ENCODE measurements at places on chromosomes 1 and 21.

- DNase-seq: no peak
Measured at GRCh38 chr1:153750026-153750995, 22.5 kb downstream of the INTS3 start.

DNA sequence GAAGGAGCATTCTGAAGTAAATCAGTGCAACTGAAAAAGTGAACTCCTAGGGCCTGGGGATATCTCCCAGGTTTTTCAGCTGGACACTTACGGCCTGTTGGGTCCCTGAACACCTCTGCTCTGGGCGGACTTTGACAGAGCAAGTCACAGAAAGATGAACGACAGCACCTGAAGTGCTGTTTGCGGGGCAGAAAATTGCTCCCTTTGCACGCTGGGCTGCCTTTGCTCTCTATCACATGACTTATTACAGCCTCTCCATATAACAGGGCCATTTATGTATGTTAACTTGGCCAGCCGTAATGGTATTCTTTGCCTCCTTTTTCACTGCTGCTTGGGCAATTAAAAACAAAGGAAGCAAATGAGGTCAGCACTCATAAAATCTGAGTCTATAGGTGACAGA, 332.9 kb downstream of the BARHL2 start:
- DNase-seq: no peak

DNA sequence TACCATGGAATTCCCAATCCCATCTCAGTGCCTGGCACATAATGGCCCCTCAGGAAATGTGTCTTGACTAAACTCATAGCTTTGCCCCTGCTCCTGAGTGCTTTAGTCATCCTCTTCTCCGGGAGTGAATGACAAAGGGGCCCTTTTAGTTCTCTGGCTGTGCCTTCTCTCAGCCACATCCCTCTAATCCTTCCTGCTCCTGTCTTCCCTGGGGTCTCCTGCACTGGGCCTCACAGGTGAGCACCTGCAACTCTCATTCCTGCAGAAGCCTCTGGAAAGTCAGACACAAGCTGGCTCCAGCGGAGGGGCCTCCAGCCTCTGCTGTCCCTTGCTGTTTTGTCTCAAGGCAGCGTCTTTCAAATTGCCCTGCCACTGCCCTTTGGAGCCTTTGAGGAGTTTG, 14.0 kb upstream of the ETV3L start:
- no peak for DNase-seq

DNA sequence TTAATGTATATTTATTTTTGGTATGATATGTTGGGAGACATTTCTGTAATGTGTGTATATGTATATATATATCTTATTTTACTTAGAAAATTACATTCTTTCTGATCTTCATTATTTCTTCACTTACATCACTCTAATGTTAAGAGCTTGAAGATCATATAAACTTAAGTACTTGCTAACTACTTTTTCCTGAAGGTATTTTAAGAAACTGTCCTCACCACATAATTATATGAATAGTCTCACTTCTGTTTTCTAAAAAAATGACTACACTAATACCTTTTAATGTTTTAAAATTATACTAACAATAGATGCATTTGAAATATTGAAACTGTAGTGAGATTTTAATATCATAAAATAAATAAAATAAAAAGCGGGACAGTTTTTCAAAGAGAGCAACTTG, 377.1 kb downstream of the LRRIQ3 start:
- DNase-seq: no peak

DNA sequence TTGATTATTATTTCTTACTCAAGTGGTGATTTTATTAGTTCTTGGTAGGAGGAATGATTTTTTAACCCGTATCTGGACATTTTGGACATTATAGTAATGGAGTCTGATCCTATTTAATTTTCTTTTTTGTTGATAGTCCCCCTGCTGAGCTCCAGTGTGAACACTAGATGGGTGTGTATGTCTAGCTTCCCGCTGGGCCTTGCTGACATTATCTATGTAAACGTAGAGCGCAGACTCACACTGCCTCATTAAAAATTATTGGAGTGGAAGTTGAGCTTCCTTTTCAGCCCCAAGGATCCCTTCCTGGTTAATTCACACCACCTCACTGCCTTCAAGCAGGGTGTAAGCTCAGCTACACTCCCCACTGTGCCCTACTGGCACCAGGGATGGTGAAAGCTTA, 467.6 kb upstream of the PKN2 start:
- no peak for DNase-seq

DNA sequence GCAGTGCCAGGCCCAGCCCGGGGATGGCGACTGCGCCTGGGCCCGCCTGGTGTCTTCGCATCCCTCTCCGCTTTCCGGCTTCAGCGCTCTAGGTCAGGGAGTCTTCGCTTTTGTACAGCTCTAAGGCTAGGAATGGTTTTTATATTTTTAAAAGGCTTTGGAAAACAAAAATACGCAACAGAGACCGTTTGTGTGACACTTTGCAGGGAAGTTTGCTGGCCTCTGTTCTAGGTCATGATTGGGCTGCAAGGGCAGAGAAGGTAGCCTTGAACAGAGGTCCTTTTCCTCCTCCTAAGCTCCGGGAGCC, 719 bp downstream of the SOD1 start:
- no peak for DNase-seq

DNA sequence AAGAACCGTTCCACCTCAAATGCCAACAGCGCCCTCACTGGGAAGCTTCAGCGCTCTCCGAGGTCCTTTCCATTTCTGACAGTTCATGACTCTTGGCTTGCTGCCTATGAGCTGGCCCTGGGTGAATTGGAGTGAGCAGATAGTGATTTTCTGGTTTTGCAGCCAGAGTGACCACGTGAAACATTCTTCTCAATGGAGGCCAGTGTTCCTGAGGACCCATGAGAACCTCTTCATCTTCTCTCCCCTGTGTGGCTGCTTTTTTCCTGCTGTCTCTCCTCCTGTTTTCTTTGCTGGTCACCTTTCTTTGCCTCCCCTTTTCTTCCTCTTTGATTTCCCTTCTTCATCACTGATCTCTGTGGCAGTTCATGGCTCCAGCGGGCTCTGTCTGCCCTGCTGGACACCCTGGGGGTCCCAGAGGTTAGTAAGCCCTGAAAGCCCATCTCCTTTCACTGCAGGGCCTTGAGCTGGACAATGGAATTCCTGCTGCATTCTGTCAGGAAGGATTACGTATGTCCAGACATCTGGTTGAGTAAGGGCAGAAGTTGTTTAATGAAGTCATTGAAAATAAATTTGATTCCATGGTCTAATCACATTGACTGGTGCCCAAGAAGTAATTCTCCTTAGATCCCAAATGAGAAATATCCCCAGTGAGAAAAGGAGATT, 29.9 kb downstream of the VASH2 start:
- no peak for DNase-seq

DNA sequence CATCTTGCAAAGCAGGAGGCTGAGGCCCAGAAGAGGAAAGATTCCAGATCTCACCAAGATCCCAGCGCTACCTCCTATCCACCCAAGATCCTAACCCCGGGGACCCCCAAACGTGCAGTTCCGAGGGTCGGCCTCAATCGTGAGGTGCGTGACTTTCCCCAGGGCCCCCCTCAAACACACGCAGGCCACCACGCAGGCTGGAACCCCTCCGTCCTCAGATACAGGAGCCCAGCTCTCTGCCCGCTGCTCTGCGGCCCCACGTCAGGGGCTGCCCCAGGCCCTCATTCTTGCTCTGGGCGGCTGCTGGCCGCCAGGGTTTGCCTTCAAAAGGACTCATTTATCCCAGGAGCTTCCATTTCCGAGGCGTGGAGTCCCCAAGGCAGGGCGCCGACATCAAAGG, 39.9 kb downstream of the KRTAP10-1 start:
- no peak for DNase-seq

GRCh38 chr1:236724506-236724905, 38.2 kb downstream of the ACTN2 start:
- DNase-seq: no peak

- DNase-seq: no peak
Measured at GRCh38 chr1:47434051-47434842, 3.6 kb upstream of the FOXD2 start.

DNA sequence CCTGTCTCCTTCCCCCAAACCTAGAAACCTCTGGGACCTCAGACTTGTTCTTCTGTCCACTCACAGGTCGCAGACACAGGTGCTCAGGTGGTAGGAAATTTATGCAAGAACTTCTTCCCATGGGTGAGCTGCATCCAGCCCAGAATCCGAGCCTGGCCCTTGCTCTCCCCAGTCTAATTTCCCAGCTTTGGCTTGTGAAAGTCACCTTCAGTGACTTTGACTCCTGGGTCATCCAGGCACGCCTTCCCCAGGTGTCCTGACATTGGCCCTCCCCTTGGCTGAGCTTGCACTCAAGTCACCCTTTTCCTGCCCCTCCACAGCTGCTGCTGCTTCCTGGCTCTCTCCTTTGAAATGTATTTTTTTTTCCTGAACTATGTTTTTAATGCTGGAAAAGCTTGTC, 6.6 kb downstream of the IPO13 start:
- no peak for DNase-seq

GRCh38 chr1:54397090-54397591, 9.1 kb downstream of the SSBP3 start:
- no peak for DNase-seq

DNA sequence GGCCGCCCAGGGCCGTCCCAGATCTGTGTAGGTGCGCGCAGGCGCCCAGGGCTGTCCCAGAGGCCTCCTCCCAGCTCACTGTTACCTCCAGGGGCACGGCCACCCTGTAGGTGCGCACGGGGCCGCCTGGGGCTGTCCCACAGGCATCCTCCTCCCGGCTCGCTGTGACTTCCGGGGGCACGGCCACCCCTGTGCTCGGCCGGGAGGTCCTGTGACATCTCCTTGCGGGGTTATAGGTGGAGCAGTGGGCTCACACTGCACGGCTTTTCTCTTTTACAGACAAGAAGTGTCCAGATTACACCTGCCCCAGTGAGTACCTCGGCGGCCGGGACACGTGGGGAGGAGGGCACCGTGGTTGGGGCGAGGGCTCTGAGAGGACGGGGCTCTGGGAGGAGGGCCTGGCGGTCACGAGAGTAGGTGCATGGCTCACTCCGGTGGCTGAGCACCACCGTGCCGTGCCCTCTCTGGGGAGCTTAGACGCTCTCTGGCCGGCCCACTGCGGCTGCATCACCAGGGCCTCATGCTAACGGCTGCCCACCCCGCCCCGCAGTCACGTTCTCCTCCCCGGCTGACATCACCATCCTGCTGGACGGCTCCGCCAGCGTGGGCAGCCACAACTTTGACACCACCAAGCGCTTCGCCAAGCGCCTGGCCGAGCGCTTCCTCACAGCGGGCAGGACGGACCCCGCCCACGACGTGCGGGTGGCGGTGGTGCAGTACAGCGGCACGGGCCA, 21.4 kb downstream of the COL6A1 start:
- no peak for DNase-seq

GRCh38 chr1:212218911-212219310, 66.3 kb upstream of the PPP2R5A start:
- no peak for DNase-seq

DNA sequence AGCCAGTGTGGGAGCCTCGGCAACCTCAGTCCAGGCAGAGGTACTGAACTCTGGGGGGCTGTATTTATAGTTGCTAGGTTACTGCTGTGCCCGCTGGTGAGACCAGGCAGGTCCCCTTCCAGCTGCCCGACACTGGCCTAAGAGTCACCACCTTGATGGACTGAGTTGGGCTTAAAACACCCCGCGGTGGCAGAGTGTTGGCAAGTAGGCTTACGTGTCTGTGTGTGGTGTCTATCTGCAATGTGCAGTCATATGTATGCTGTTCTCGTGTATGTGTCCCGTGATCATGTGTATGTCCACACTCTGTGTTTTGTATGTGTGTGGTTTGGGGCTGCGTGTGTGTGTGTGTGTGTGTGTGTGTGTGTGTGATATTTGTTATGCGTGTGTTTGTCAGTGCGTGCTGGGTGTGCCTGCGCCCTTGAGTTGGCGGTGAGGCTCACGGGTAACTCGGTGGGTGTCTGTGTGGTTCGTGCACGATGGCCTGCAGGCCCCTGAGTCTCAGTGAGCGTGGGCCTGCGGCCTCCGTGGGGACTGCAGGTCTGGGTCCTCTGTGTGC, 65.5 kb downstream of the MEF2D start:
- DNase-seq: no peak

- DNase-seq: no peak
Measured at GRCh38 chr1:228264090-228264829, 56.4 kb downstream of the OBSCN start.

GRCh38 chr1:51627672-51628071, 10.8 kb downstream of the OSBPL9 start:
- no peak for DNase-seq

GRCh38 chr1:184437291-184437690, 50.5 kb downstream of the C1orf21 start:
- DNase-seq: no peak

GRCh38 chr1:33972676-33973395, 109.0 kb downstream of the HMGB4 start:
- no peak for DNase-seq

DNA sequence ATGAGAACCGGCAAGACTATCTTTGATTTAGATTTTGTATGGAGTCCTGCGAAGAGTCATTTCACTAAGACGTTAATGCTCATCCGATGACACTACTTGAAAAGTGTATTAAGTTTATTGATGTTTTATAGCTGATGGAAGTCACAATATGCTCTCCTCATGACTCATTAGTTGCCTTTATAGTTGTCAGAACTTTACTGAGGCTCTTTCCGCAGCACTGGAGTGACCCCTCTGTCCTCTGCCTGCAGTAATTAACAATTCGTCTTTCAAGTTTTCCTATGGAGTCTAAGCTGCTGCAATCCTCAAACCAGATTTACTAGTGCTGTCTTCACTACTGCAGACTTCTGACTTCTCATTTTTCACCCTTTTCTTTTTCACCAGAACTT, 853 bp downstream of the USP16 start:
- DNase-seq: no peak

DNA sequence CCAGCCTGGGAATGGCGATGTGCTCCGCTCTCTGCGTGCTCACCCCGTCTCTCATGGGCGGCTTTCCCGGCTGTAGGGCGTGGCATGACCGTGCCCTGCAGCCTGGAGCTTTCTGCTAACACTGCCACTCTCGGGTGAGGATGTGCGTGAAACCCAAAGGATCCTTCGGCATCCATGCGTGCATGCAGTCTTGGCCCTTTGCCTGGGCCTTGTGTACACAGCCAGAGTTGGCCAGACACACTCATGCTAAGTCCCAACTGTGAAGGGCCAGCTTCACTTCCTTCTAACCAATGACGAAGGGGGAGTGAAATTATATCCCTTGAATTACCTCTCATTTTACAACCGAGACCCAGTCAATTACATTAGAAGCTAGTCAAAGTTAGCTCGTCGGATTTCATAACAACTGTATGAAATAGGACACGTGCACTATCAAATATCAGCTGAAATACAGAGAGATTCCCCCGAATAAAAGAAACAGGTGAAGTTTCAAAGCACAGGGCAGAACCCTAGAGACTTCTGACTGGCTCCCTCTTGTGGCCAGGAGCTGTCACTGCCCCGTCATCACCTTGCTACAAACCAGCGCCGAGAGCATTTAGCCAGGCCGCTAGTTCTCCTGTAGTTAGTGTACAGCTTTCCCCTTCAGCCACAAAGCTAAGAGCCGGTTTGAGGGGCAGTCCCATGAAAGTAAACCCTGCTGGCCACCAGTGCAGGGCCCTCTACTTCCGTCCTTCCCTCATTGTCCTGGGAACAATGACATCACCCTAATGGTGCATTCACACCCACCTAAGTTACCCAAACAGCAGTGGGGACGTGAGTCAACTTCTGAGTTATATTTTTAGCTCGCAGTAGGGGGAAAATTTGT, 63.4 kb upstream of the COA6 start:
- peak; percentile 40 for DNase-seq

Measured in stimulated activated CD8-positive, alpha-beta memory T cell treated with anti-CD3 and anti-CD28 coated beads, Interleukin-4, amount 100 ng/mL, for 1 hour (primary cell).